ENCODE measurements at places on chromosomes 7 and 10.

DNA sequence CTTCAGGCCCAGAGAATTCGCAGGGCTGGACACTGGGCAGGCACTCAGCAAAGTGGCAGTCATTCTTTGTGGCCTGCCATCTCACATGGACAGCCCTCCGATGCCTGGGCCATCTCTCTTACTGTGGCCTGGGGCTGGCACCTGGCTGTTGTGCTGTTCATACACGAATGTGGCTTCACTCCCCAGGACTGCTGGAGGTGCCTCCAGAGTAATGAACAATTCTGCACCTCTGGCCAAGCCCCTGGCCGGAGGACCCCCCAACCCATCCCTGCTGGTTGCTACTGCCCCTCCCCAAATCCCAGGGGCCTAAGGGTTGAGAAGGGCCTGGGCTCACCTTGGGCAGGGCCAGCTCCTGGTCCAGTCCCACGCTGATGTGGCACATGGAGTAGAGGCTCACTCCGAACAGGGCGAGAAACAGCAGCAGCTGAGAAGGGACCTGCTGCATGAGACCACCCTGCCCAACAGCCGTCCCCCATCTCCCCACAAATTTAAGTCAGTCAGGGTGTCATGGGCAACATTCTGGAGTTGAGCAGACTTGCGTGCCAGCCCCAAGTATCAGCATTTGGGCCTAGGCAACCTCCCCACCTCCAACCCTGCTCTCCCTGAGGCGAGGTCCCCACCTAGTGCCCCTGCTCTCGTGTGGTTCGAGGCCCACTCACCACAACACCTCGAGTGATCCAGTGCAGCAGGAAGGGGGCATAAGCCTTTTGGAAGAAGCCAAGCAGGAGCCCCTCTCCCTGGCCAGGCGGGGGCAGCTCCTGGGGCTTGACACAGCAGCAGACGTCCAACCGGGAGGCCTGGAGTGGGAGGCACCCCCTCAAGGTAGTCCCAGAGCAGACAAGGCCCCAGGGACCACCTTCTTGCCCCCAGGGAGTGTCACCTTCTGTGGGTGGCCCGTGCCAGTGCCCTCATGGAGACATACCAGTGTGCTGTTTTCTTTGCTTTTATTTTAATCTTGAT is 9.4 kb downstream of the NPC1L1 start:
- DNase-seq, result no peak

DNA sequence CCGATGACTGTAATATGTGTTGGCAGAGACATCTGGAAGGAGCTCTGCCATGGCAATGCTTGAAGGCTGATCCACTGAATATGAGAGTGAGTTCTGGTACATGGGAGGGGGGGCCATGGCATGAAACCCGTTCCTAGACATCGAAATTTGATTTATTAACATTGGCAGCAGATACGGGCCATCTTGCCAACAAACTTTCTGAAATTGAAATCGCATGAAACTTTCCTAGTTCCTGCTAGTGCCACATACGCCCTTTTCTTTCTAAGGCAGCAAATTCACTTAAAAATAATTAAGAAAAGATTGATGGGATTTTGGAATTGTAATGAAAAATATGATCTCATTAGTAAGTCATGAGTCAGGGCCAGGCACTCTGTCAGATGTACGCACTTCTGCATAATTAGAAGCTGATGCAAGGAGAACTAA is 91.8 kb upstream of the KMT2C start:
- DNase-seq, result no peak

GRCh38 chr7:47525066-47525623 is 56.8 kb downstream of the TNS3 start:
- DNase-seq, result no peak

GRCh38 chr10:72605122-72605521 is 20.8 kb downstream of the MICU1 start:
- DNase-seq, result no peak

- no peak for DNase-seq
Observed at GRCh38 chr7:81075150-81075549, 156.3 kb upstream of the SEMA3C start.

- no peak for DNase-seq
Observed at GRCh38 chr10:99555825-99556523, 23.2 kb downstream of the NKX2-3 start.
